ENCODE measurements at places on chromosomes 4 and X. TPM values are rescaled to one million over a fixed set of nuclear protein-coding genes. Genes with fewer than 3 reads are reported as not detected.

H2BW2 gene
- total RNA-seq, result not detected

BTK gene
- total RNA-seq, result not detected

CTSO gene
- total RNA-seq, result 28.2 TPM

SSX2B gene
- not detected for total RNA-seq

GK2 gene
- total RNA-seq, result not detected

CLNK gene
- total RNA-seq, result not detected

CXorf65 gene
- not detected for total RNA-seq

MTMR8 gene
- 0.56 TPM for total RNA-seq

TBX22 gene
- total RNA-seq, result 0.31 TPM

SPIN2A gene
- not detected for total RNA-seq

TCP11X2 gene
- total RNA-seq, result not detected

FIP1L1 gene
- total RNA-seq, result 39.3 TPM

TRIM75 gene
- not detected for total RNA-seq

STK26 gene
- 4.5 TPM for total RNA-seq

HS3ST1 gene
- total RNA-seq, result 0.49 TPM

TMPRSS11F gene
- not detected for total RNA-seq

SLC26A1 gene
- not detected for total RNA-seq
